ENCODE measurements at places on chromosomes 1 and 21. TPM values are rescaled to one million over a fixed set of nuclear protein-coding genes. Genes with fewer than 3 reads are reported as not detected.
A peak's percentile ranks its signal among the peaks of the same experiment; 100 is the strongest.

GRCh38 chr21:36887963-36888362 lies 78.5 kb downstream of the HLCS start:
- no peak for DNase-seq

- DNase-seq = no peak
These were observed 419.9 kb downstream of the PTPRU start for GRCh38 chr1:29655945-29656850.

- peak; percentile 95 for DNase-seq
These were observed 16.6 kb downstream of the MYOG start for GRCh38 chr1:203069030-203069747.

- no peak for DNase-seq
These were observed 22.6 kb downstream of the F5 start for GRCh38 chr1:169563650-169564049.

DNA sequence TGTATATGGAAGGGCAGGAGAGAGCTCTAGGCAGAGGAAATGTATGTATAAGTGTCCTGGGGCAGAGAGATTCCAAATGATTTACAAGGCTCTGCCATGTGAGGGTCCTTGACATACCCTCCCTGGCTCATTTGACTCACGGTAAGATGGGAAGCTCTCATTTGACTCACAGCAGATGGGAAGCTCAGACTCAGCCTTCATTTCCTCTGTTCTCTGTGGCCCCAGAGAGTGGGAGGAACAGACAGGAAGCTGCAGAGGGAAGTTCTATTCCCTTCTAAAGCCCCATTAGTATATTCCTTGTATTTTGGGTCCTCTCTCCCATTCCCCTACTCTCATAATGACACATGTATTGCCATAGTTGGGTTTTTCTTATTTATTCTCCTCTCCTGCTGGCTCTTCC lies 44.9 kb downstream of the FOXD2 start:
- DNase-seq = no peak

DNA sequence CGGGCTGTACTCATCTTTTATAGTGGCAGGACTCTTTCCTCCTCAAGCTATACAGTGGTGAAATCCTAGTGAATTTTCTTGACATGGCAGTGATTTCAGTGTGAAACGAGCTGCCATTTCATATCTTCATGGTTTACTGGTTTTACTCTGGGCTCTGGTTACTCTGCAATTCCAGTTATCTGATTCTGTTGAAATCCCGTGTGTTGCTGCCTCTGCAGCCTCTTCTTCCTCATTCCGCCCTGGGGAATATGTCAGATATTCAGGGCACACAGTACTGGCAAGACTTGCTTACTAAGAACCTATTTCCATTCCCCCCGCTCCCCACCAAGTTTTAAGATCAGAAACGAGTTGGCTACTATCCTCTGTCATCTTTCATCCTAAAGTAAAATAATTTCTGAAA lies 7.9 kb upstream of the OR2B11 start:
- DNase-seq = no peak

DNA sequence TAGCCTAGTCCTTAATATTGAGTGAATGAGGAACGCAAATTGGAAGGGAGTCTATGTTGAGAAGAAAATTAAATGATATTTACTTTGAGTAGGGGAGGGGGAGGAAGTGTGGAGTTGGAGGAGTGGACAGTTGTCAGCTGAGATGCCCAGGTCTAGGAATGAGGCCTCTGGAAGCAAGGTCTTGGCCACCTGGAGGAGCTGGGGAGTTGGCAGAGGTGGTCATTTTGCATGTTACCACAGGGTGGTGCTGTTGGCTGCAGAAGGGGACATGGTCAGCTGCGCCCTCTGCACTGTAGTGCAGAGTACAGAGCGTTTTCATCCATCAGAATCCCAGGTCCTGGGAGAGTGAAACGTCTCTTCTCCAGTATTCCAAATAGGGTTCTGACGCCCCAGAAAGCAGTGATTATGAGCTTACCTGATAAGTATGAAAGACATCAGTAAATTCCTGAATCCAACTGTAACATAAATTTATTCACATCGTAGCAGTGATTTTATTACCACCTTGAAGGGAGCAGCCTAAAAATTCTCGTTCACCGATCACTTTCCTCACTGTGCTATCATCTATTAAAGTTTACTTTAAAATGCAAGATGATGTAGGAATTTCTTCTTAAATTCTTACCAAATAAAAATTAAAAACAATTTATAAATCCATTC lies 13.8 kb downstream of the PARK7 start:
- peak; percentile 66 for DNase-seq

GRCh38 chr1:111212634-111213335 lies 12.3 kb upstream of the DENND2D start:
- no peak for DNase-seq

DNA sequence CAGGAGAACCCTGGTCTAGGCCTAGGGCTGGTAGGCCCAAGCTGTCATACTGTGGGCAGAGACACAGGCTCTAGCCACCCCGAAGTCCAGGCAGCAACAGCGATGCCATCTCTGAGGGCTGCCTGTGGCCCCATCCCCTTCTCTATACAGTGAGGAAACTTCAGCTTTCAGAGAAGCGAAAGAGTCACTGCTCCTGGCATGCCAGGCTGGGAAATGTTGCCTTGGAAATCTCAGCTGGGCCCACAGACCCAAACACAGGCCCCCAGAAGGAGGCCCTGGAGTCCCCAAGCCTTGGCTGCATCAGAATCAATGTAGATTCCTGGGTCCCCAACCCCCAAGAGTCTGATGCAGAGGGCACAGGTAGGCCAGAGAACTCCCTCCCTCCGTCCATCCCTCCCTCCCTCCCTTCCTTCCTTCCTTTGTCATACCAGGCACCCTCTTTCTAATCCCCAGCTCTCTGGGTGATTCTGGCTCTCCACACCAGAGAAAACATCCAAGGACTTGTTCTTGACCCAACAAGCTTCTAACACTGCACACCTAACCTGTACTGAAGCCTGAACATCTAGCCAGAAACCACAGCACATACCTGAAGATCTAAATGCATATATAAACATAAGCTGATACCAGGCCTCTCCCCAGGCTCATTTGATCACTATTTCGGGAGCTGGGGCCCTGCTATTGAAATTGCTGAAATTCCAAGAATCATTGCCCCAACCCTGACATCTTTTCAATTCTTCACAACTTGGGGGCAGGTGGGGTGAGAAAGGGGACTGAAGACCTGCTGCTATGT lies 143.2 kb upstream of the EDN2 start:
- DNase-seq = no peak

DNA sequence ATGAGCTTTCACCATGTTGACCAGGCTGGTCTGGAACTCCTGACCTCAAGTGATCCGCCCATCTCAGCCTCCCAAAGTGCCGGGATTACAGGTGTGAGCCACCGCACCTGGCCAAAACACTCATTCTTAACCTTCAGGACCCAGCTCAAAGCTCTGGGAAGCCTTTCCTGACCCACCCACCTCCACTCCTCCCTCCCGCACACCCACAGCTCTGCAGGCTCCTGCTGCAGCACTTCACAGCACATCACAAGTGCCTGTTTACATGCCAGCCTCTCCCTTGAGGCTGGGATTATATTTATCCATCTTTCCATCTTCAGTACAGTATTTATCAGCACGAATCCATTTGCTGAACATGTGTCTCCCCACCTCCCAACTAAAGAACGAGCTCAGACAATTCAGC lies 14.9 kb downstream of the SLC9A1 start:
- DNase-seq = no peak

- peak; percentile 2 for DNase-seq
These were observed 98.1 kb downstream of the PLD5 start for GRCh38 chr1:242426271-242426905.

DNA sequence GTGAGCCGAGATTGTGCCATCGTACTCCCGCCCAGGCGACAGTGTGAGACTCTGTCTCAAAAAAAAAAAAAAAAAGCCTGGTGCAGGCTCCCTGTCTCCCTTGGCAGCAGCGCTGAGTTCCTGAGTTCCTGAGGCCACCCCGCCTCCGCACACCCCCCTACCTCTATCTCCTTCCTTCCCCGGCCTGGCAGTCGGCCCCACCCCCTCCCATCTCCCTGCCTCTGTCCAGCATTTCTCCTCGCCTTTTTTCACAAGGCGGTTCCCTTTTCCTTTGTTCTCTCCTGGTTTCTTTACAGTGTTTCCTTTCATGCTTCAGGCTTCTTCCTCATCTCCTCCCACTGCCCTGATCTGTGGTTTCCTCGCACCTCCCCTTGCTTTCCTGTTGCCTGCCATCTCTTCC lies 2.7 kb downstream of the RORC start:
- DNase-seq = peak; percentile 67

GRCh38 chr21:16407403-16408240 lies 677.8 kb downstream of the USP25 start:
- no peak for DNase-seq

GRCh38 chr1:63600248-63600647 lies 7.0 kb downstream of the PGM1 start:
- no peak for DNase-seq

DNA sequence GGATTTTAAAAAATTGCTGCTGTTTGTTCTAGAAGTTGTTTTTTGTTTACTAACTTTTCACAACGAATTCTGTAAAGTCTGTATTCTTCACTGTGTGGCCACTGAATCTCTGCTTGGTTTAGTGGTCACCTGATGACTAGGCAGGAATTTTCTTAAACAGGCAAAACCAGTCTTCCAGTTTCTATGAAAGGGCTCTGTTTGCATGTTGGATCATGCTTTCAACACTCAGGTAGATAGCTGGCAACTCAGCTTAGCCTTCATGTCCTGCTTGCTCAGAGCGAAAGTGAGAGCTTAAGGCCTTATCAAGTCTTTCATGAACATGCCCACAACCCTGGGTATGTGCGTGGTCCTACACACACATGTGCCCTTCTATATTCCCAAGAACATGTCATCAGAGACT lies 52.4 kb upstream of the CCDC190 start:
- DNase-seq = no peak

GRCh38 chr1:203692565-203693470 lies 66.2 kb downstream of the ATP2B4 start:
- peak; percentile 94 for DNase-seq

DNA sequence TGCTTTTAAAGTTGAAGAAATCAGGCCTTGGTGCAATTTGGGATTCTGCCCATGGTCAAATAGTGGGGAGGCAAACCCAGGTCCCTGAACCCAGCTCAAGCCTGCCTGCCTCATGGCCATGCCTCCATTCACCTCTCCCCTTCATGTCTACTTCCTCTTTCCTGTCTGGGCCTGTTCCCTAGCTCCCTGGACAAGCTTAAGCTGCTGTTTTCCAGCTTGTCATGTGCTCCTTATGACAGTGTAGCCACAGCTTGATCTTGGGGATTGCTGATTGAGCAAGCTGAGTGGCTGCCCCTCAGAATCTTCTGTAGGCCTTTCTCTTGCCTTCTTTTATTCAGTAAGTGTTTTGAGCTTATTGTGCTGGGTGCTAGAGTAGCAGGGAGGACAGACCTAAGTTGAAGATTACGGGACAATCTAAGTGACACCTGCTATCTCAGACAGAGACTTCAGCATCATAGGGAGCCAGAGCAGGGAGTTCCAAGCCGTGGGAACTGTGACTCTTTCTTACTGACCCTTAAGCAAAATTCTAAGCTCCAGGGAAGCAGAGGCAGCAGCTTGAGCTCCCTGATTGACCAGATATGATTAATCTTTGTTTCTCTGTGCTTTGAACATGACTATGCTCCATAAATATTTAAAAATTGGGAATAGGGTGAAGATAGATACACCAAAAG lies 520 bp upstream of the MR1 start:
- no peak for DNase-seq

GRCh38 chr1:202697038-202697437 lies 13.2 kb downstream of the SYT2 start:
- no peak for DNase-seq

DNA sequence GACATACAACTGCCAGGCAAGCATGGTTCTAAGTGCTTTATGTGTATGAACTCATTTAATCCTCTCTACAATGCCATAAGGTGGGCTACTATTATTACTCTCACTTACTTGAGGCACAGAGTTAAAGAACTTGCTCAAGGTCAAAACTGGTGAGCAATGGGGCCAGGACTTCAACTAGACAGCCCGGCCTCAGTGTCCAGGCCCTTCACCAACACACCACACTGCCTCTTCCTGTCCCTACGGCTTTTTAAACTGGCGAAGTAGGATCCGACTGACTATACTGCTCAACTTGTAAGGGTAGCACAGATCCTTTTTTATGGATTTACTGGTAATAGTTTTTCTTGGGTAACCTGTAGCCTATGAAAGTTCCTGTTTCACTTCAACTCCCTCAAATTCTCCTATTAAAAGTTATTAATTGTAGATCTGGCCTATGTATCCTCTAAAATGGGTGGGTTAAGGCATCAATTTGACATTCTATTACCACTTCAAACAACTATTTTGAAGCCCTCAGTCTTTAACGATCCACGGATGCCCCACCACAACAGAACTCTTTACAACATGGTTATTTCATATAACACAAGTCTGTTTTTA lies 4.3 kb downstream of the ERRFI1 start:
- no peak for DNase-seq

DNA sequence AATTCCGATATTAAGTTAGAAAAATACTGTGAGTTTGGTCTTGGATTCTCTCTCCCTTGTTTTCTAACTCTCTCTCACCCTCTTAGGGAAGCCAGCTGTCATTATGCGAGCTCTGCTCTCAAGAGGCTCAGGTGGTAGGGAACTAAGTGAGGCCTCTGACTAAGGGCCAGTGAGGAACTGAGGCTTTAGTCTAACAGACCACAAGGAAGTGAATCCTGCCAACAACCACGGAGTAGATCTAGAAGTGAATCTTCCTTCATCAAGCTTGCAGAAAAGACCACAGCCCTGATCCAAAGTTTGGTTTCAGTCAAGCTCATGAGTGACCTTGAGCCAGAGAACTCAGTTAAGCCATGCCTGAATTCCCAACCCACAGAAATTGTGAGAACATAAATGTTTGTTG lies 180.1 kb upstream of the PRMT6 start:
- DNase-seq = no peak

- no peak for DNase-seq
These were observed 802.2 kb downstream of the KCNT2 start for GRCh38 chr1:195806060-195806459.

DNA sequence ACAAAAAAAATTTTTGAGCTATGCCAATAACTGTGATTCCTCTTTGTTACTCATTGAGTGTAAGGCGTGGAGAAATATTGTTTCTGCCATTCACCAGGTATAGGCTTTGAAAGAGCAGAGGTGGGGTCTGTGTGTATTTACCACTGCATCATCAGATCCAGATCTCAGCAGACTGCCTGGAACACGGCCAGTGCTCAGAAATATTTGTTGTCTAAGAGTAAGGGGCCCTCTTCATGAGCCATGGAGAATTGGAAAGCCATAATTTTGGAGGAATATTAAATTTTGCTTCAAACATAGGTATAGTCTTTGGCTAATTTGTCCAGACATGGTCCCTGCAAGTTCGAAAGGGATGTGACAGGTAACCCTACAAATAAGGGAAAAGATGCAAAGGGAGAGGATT lies 231.3 kb upstream of the IRF2BP2 start:
- no peak for DNase-seq

The NEK7 gene
- 33.2 TPM for polyA plus RNA-seq

The KRTAP12-4 gene
- not detected for polyA plus RNA-seq

The ADAMTSL4 gene
- 59.5 TPM for polyA plus RNA-seq

The CRB1 gene
- 0.12 TPM for polyA plus RNA-seq

The CPLANE2 gene
- polyA plus RNA-seq = 5.3 TPM

The PLA2G5 gene
- 1.4 TPM for polyA plus RNA-seq

The RGS13 gene
- polyA plus RNA-seq = 0.14 TPM

The TNFRSF9 gene
- 2.0 TPM for polyA plus RNA-seq

The OLFML2B gene
- polyA plus RNA-seq = 52.2 TPM

The TRPM2 gene
- 26.2 TPM for polyA plus RNA-seq

The NR1I3 gene
- not detected for polyA plus RNA-seq

The S100A16 gene
- polyA plus RNA-seq = 162 TPM

The GPA33 gene
- polyA plus RNA-seq = 0.69 TPM

The STYXL2 gene
- 0.02 TPM for polyA plus RNA-seq

The B3GALT2 gene
- polyA plus RNA-seq = 0.24 TPM

Data from lung (tissue), 17 donors.